ENCODE measurements at places on chromosomes 2 and 18.

DNA sequence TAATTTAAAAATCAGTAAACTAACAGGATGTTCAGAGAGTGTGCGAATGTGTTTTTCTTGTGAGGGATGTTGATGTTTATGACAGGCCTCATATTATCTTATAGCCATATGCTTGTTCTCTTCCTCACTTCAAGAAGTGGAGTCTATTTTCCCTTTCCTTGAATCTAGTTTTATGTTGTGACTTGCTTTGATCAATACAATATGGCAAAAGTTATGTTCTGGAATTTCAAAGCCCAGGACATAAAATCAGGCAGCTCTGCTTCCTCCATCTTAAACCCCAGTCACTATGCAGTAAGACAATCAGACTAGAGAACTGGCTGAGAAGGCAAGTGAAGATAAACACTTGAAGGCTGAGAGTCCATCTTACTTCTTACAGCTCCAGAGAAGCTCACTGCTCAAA is 585.1 kb upstream of the NETO1 start:
- ATAC-seq = no peak

GRCh38 chr2:183495079-183495478 is 370.8 kb downstream of the NUP35 start:
- no peak for ATAC-seq

GRCh38 chr2:1472350-1472749 is 59.1 kb downstream of the TPO start:
- ATAC-seq = no peak

GRCh38 chr2:138919120-138919747 is 139.0 kb upstream of the NXPH2 start:
- ATAC-seq = no peak

DNA sequence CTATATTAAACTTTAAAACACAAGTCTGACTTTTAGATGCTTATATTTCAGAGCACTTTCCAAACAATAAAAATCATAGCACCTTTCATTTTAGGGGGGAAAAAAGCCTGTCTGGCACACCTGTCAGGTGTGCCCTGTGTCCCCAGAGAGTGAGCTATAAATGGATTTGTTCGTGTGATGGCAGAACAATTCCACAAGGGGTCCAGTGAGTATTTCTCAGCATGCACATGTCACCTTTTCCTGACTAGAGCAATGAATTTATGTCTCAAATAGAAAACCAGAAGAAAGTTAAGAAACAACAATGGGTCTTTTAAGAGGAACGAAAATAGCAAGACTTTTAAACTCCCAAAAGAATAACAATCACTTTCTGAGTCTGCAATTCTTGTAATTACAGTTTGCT is 55.9 kb downstream of the ACVR1C start:
- no peak for ATAC-seq

DNA sequence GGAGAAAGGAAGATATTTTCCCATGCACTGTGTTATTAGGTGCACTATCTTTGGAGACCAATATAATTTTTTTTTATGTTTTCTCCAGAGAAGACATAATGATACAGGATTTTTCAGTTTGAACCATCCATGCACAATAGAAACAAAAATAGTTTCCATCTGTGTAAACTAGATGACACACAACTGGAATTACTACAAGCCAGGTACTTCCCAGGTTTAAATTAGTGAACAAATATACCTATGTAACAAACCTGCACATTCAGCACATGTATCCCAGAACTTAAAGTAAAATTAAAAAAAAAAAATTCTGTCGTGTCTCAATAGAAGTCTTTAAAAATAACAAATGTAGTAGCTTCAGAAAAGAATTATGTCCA is 1616.8 kb upstream of the ACVR2A start:
- no peak for ATAC-seq

DNA sequence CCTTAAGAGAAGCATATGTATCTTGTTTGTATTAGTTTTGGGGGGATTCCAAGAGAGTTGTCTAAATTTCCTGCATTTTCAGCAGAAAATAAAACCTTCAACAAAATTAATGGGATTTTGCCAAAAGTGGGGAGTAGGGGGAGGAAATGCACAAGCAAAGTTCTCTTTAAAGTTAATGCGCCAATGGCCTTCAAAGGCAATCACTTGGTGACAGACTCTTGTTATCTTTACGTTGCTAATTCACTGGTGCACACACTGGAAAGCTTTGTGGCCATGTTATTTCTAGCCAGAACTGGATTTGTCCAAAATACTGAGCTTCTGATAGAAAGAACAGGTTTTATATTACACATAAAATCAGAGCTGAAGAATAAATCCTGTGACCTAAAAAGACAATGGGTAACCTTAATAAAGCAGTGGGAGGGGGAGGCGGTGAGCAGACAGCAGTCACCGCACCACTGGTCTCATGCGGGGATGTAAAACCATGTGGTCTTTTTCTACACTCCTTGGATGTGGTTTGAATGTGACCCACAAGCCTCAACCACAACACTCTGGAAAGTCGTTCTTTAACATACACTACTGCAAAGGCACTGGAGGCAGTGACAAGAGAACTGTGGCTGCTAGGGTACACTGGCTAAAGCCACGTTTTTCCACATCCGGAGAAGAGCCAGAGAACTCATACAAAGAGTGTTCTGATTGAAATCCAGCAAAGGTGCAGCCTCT is 176.9 kb upstream of the SMAD7 start:
- ATAC-seq = no peak

- ATAC-seq = peak; percentile 29
Measured at GRCh38 chr2:33083699-33084387, 137.1 kb downstream of the LTBP1 start.

- no peak for ATAC-seq
Measured at GRCh38 chr2:120771111-120771780, 35.6 kb downstream of the GLI2 start.

DNA sequence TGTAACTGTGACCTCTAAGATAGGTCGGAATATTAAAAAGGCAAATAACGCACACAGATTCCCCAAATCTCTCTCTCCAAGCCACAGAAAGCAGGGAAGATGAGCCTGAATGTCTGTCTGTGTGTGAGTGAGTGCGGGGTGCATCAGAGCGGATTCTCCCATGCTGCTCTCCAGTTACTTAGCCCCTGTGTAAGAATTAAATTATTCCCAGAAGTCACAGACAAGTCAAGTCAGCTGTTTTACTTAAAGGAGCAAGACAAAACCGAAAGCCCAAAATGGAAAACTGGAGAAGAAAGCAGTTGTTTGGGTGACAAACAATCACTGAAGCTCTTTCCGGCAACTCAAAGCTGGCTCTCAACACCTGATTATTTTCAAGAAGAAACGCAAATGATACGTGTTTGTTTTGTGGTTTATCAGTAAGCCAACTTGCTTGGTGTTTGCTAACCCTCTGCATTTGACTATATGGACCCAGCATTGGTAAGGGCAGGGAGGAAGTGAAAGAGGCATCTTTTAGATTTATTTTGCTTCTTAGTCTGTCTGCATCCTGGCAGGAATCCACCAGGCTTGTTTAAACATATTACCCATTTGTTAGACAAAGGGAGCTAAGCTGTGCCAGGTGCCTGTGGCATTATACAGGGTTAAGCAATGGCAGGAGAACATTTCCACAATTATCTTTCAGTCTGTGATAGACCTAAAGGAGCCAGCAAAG is 121.5 kb upstream of the CREB1 start:
- ATAC-seq = peak; percentile 85

GRCh38 chr18:58639751-58640427 is 11.0 kb upstream of the ALPK2 start:
- peak; percentile 61 for ATAC-seq

DNA sequence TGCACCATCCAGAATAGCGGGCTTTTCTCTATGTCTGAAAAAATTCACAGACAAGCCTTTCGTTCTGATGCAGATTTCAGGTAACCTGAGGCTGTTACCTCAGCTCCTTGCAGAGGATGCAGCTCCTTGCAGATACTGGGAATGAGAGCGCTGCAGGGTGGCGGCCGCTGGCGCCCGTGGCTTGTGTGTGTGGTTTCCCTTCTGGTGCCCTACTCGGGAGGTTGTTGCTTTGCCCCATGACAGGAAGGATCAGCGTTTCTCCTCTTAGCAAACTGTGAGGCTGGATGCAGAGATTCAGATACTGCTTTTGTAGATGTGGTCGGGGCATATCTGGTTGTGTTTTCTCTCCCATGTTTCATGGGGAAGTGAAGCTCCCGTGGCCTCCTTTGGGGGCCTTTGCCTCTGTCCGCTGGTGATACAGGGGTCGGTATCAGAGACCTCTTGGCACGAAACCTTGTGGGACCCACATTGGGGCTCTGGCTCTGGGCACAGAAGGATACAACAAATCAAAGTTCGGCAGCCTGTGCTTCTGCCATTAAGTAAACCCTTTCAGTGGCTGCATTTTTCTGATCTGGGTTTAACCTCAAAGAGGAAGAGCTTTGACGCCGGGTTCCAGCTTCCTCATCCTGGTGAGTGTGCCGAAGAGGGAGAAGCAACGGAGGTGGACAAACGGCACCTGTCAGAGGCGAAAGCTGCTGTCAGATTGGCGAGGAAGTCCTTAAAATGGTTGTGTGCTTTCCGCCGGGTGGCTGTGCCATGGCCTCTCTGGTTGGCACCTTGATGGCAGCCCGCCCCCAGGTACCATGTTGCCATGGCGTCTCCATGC is 127.8 kb downstream of the MBP start:
- ATAC-seq = peak; percentile 59

- ATAC-seq = no peak
Measured at GRCh38 chr2:69499966-69500365, 62.7 kb upstream of the NFU1 start.

GRCh38 chr2:67565761-67566160 is 168.6 kb downstream of the ETAA1 start:
- no peak for ATAC-seq

GRCh38 chr2:65064728-65065552 is 8.7 kb downstream of the CEP68 start:
- peak; percentile 96 for ATAC-seq

- no peak for ATAC-seq
Measured at GRCh38 chr2:101846973-101847372, 144.8 kb upstream of the IL1R2 start.

GRCh38 chr18:44594799-44595467 is 85.8 kb upstream of the SETBP1 start:
- ATAC-seq = no peak

DNA sequence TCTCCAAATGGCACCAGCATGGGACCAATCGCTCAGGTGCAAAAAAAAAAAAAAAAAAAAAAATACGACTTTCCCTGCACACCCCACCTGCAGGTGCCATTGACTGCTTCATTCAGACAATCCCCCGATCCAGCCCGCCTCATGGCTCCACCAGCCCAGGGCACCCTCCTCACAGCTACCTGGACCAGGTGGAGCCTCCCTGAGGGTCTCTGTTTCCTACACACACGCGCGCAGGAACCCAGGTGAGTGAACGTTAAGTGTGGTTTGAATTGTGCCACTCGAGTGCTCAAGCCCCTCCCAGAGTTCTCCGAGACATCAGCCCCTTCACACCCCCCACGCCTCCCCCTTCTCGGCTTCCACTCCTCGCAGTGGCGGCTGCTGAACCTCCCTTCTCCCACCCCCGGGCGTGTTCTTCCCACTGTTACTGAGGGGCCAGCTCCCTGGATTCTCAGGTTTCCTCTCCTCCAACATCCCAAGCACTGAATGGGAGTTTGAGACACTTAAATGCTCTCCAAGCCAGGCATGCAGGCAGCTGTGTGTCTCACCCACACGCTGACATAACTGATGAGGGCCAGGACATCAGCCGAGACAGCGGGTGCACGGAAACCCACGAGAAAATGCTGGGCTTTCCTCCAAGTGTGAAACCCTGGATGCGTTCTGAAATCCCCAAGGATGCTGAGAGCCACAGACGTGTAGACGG is 88.8 kb upstream of the SNTG2 start:
- no peak for ATAC-seq

- ATAC-seq = peak; percentile 3
Measured at GRCh38 chr18:12038082-12038638, 55.5 kb upstream of the ANKRD62 start.

GRCh38 chr2:127568128-127568527 is 32.6 kb downstream of the MYO7B start:
- ATAC-seq = no peak

GRCh38 chr2:235570966-235571692 is 77.3 kb downstream of the AGAP1 start:
- no peak for ATAC-seq

- no peak for ATAC-seq
Measured at GRCh38 chr18:25736516-25736915, 353.9 kb downstream of the SS18 start.

DNA sequence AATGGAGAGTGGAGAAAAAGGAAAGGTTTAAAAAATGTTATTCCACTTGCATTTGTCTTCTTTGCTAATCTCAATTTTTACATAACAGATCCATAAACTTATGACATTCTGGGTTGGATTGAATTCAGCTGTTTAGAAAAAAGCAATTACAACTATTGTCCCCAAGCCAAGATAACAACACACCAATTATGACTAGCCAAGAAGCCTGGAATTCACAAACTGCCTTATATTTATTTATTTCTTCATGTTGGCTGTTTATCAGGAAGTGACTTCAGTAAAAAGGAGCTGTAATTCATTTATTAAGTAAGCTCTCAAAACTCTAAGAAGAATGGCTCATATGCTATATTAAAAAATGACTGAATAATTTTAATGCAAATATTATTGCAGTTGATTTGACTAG is 137.4 kb downstream of the CALCRL start:
- ATAC-seq = no peak

DNA sequence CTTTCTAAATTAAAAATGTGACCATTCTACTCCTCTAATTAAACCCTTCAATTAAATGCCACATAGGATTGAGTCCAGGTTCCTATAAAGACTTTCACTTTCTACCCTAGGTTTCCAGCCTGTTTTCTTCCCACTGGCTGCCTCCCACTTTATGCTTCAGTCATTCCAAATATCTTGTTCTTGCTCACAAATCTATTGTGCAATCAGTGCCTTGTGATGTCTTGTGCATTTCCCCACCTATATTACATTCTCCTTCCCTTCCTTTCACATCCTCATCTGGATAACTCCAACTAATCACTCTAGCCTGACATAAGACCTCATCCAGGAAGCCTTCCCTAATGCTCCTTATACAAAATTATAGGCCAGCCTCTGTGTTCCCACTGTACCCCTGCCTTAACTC is 281.7 kb upstream of the LRATD1 start:
- no peak for ATAC-seq

DNA sequence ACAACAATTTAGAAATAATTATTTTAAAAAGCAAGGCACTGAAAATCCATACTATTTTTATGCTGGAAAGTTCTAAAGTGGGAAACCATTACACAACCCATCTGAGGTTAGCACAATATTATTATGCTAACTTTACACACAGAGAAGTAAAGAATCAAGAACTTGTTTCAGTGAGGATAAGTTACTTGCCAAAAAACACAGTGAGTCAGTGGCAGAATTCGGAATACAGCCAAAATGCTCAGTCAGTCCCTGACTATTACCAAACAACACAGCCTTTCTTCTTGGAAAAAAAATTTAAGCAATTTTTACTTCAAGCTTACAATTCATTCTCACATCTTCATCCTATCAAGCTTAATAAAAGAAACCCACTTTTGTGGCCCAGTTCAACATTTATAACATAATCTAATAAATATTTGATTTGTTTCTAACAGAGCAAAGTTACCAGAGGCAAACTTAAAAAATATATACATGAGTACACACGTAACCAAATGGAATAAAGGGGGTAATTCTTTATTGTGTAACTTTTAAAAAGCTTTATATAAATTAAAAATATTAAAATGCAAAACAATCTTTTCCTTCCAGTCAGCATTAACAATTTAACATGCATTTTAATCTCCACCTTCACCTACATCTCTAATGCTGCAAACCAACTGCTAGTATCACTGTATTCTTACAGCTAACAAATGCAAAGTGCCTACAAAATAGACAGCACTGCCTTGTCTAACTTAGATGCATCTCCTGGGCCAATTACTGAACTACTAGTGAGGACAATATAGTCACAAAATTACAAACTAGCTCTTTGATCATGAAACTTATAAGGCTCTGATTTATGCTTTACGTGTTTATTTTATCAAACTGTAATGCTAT is 55.2 kb downstream of the CCDC88A start:
- ATAC-seq = no peak

Data from stimulated activated memory B cell treated with anti-CD40 and anti-IgM and Interleukin-4, amounts not matched to agents 10 μg/mL and 1 μg/mL and 100 μg/mL, for 72 hours (primary cell).